ENCODE measurements at places on chromosomes 4 and X.

GRCh38 chr4:55781812-55782211, 37.8 kb upstream of the EXOC1L start:
- DNase-seq, result no peak

GRCh38 chr4:90852237-90852636, 725.0 kb downstream of the CCSER1 start:
- no peak for DNase-seq

GRCh38 chr4:107824350-107825071, at the start of gene SGMS2:
TSS of gene SGMS2 (plus strand) at chr4:107824932. CDS start at chr4:107895554, 70,622 bp downstream.
- no peak for DNase-seq

GRCh38 chr4:89158884-89159503, 47.7 kb downstream of the TIGD2 start:
- no peak for DNase-seq

- DNase-seq, result no peak
Observed at GRCh38 chr4:184174571-184175488, 42.8 kb downstream of the ENPP6 start.

DNA sequence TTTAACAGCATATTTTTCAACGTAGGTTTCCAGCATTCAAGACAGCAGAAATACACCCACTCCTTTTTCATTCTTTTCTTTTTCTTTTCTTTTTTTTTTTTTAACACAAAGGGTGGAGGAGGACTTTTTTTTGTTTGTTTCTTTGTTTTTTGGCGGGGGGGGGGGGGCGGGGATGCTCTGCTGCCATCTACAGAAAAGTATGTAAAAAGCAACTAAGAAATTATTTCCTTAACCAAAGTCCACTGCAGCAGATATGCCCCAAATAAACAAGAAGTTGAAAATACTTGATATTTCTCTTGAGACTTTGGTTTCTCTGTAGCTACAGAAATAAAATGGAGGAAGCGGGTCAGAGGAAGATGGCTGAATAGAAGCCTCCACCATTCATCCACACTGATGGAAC, 63.2 kb upstream of the PBDC1 start:
- no peak for DNase-seq

DNA sequence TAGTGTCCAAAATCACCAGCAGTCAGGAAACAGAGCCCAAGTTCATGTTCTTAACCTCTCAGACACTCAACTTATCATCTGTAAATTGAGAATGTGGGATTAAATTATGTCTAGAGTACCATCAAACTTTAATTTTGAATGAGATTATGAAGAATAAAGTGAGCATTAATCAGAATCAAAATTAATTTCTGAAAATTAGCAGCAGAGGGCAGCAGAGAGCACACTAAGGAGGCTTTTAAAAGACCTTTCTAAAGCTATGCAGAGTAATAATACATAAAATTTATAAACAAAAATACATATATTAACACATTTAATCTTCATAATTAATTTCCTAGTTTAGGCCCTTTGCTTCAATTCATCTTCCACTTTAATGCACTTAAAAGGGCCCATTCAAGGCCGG, 7.1 kb downstream of the TASL start:
- DNase-seq, result no peak

DNA sequence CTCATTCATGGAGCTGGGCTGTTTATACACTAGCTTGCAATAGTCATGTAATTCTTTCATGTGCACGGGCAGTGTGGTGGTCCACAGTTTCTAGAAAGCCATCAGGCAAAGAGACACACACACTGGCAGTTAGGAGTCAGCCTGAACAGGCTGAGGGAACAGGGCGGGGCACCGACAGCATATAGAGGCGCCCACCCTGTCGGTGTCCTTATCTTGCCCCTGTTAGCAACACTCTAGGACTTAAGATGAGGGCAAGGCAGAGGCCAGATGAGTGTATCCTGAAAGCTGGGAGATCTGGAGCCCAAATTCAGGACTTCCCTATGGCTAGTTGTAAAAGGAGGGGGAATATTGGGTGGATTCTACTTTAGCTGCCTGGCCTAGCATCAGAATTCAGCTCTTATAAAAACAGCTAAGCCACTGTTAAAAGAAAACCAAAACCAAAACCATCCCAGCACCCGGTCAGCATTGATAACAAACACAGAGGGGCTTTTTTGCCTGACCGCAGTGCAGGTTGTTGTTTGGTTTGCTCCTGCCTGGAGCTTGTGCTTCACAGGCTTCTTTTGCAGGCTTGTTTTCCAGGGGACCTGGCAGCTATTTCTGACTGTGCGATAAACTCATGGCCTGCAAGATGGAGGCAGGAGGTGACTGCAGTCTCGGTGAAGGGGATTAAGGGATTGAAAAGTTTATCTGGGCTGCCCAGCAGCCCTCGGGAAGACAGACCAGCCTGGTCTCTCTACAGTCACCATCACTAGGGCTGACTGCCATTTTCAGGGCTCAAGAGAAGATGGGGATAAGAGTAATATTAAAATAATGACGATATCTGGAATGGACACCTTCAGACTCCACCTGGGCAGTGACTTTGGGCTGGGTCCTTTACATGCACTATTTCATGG, 638.9 kb downstream of the MID1IP1 start:
- no peak for DNase-seq

DNA sequence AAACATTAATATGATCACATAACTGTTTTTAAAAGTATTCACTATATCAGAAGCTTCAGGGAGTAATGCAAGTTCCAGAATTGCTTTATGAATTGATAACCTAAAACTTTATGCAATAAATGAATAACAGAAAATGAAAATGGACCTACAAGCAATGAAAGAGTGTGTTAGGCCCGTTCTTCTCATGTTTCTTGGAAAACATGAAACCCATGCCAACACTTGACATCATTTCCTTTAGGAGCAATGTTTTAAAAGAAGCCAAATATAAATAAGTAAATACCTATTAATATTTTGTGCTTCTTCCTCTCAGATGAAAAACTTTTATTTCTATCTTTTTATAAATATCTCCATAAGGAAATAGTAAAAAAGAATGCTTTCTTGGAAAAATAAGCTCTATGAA, 123.0 kb upstream of the GALNT7 start:
- DNase-seq, result no peak

GRCh38 chrX:46040001-46040400, 505.2 kb downstream of the ZNF674 start:
- no peak for DNase-seq

- DNase-seq, result no peak
Observed at GRCh38 chr4:3209551-3210325, 39.2 kb upstream of the MSANTD1 start.

DNA sequence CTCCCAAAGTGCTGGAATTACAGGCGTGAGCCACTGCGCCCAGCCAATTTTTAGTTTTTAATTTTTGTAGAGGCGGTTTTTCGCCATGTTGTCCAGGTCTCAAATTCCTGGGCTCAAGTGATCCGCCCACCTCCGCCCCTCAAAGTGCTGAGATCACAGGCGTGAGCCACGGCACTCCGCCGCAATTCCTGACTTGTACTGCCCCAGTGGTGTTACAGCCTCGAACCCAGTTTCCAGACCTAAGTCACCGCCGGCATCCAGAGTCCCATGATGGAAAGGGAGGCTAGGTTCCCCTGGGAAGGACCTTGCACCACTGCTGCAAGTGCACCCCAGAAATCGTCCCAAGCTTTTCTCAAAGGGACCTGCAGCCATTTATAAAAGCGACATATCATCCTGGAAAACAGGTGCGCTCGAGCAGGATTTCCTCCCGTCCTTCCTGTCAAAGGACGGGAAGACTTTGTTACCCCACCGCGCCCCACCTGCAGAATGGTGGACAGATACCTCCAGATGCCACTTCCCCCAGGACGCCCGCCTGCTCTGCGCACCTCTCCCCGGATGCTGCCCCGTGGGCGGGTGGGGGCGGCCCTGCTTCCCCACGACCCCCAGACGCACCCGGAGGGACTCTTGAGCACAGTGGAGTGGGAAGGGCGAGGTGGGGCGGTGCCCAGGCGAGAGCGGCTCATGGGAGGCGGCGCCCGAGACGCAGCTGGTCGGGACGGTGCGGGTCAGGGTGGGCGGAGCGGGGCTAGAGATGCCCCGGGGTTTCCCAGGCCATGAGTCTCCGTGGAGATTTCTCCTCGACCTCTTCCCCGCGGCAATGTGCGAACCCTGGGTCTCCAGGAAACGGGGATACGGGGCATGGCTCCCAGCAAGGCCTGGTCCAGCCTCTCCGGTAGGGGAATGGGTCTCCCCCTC, 947 bp upstream of the RPL10 start:
- no peak for DNase-seq

GRCh38 chrX:9647431-9647830, 118.2 kb downstream of the GPR143 start:
- DNase-seq, result no peak

- DNase-seq, result no peak
Observed at GRCh38 chr4:175307326-175307725, 389.2 kb downstream of the ADAM29 start.

GRCh38 chrX:43643662-43644061, 12.4 kb upstream of the MAOA start:
- DNase-seq, result no peak

DNA sequence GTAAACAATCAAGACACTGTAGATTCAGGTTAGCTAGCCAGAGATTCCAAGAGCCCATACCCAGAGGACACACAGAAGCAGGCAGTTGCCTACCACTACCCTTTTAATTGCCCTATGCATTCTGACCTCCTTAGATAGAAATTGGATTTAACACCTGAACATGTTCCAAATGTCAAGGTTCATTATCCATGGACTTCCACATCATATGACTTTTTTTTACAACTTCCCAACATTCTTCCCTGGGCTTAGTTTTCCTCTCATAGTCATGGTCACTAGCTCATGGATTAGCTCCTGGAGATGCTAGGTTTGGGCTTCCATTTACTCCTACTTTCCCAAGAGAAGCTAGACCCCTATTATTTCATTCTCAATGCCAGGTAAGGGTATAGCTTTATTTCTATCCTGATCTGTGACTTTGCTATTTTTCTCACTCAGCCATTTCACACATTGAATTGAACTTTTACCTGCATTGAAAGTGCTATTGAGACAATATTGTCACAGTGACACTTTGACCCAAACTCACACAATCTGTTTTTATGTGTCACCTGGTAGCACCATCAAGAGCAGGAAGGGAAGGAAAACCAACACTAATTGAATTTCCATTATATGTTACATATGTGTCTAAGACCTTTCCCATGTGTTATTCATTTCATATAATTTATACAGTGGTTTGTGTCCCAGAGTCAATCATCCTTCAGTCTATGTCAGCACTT, 44.0 kb upstream of the PRKG2 start:
- DNase-seq, result no peak

- DNase-seq, result no peak
Observed at GRCh38 chr4:128633067-128633466, 176.4 kb upstream of the JADE1 start.

DNA sequence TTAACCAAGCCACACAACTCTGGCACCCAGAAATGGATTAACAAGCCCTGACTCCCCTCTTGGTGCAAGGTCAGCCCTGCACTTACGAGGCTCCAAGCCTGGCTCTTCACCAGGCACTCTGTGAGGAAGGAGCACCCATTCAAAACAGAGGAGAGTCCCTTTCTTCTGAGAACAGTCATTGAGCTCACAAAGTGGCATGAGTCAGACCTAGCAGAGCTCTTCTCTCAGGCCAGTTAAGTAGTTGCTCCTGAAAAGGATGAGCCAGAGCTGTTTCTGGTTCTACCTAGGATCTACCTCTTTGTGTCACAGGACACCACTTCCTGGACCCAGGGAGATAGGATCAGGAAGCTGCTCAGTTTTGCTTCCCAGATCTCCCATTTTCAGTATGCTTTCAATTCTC, 48.2 kb downstream of the EVC2 start:
- DNase-seq, result no peak

DNA sequence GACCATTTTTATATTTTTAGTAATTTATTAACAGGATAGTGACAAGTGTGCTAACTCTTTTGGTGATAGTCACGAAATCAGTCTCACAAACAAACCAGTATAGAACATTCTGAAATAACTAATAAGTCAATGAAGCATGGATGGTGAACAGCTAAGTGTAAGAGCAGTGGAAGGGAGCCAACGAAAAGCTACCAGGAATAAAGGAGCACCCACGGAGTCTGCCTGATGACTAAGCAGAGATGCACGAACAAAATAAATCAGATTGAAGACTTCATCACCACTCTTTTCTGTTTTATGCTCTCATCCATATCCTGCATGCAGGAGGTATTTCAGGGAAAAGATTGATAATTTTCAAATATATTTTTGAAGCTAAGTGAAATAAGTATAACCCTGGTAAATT, 891.1 kb upstream of the HS3ST1 start:
- DNase-seq, result no peak

DNA sequence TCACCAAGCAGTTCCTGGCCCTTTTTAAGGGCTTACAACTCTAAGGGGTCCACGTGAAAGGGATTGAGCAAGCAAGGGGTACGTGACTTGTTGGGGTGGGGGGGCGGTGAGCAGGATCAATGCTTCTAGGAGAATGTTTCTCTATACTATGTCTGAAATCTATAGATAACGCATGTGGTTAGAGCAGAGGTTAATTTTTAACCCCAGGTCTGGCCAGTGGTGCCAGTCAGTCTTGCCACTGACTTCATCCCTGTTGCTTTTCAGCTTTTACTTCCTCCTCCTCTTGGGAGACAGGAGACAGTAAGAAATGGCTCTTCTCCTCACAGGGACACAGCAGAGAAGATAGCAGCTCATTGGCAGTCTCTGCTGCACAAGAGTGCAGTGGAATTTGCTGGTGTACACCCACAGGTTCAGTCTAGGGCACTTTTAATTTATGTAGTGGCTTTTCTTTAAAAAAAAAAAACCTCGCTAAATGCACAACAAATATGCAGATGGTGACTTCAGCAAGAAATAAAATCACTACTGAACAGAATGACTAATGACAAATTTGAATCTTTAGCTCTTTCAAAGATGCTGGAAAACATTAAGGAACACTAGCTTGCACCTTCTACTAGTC, 190.5 kb downstream of the CCNG2 start:
- DNase-seq, result no peak

DNA sequence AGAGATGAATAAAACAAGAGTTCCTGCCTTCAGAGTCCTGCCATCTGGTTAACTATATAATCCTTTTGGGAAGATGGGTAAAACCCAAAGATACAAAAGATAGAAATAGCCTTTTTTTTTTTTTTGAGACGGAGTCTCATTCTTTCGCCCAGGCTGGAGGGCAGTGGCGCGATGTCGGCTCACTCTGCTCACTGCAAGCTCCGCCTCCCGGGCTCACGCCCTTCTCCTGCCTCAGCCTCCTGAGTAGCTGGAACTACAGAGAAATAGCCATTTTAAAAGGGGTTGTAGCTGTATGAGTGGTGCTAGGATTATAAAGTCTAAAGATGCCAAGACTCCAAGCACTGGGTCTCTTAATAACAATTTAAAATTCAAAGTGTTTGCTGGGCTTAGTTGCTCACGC, 97.2 kb downstream of the KDR start:
- DNase-seq, result no peak

- no peak for DNase-seq
Observed at GRCh38 chr4:106126062-106126461, 189.9 kb downstream of the TBCK start.

DNA sequence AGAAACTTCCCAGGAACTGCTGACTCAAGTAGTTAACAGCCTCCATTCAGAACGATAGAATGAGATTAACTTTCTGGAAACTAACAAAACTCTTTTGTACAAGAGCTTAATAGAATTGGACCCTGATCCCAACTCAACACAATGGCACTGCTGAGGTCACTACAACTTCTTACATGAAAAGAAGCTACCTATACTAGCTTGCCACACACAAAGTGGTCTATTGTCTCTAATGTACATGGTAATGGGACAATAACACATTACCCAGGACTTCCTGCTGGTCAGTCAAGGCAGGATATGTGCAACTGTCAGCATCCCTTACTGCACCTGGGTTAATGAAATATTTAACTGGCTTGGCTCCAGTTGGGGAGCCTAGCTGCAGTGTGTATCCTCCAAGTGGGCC, 56.2 kb downstream of the BRCC3 start:
- DNase-seq, result no peak

Data from NCI-H187 treated with DMSO at 0.1 percent for 48 hours (cell line).